ENCODE measurements at places on chromosomes 5 and 9.

GRCh38 chr9:98391406-98391805 lies 136.0 kb upstream of the TBC1D2 start:
- no peak for DNase-seq

DNA sequence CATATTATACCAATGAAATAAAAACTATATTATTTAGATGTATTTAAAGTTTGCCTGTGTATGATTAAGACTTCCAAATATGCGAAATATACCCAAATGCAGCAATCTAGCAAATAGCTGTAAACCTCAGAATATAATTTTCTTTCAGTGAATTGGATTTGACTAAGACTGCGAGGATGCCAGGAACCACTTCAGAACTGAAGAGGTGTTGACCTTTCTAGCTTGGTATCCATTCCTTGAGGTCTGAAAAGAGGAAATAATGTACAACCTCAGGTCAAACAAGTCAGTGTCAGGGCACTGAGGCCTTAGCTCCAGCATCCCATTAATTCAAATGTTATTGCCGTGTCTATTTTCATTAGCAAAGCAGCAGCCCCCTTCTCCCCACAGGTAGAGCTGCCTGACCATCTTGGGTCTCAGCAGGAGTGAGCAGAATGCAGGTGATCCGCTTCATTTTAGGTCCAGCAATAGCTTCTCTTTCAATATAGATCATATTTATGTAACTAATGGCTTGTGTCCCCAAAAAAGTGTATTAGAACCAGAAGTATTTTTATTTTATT lies 100.0 kb downstream of the KIAA1958 start:
- no peak for DNase-seq

- DNase-seq: no peak
Observed at GRCh38 chr5:65932676-65933075, 6.3 kb downstream of the ERBIN start.

GRCh38 chr9:126453156-126453963 lies 126.7 kb downstream of the MVB12B start:
- no peak for DNase-seq

Data from stimulated activated CD4-positive, alpha-beta T cell treated with anti-CD3 and anti-CD28 coated beads, TNF-alpha, amount 100 ng/mL, for 48 hours (primary cell).